Stimulated activated CD4-positive, alpha-beta T cell treated with anti-CD3 and anti-CD28 coated beads, Interleukin-12 subunit alpha, Interleukin-12 subunit beta, amount 100 ng/mL, for 24 hours (primary cell): ENCODE measurements at places on chromosomes 6 and 20.

GRCh38 chr6:14621518-14621917 lies 503.9 kb downstream of the CD83 start:
- DNase-seq: no peak

GRCh38 chr6:163841326-163841725 lies 426.8 kb downstream of the QKI start:
- DNase-seq: no peak

DNA sequence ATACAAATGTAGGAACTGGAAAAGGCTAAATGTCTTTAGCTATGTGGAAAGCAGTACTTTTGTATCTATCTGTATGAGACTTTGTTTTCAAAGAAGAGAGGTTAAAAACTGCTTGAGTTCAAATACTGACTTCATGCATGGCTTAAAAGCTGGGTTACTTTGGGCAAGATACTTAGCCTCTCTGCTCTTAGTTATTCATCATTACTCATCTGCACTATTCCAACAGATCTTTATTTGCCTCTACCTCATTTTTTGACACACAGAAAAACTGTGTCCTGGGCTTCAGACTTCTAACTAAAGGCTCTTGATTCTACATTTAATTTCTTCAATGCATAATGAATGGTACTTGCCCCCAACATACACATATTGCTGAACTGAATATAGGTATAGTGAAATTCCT lies 114.8 kb downstream of the DST start:
- no peak for DNase-seq

DNA sequence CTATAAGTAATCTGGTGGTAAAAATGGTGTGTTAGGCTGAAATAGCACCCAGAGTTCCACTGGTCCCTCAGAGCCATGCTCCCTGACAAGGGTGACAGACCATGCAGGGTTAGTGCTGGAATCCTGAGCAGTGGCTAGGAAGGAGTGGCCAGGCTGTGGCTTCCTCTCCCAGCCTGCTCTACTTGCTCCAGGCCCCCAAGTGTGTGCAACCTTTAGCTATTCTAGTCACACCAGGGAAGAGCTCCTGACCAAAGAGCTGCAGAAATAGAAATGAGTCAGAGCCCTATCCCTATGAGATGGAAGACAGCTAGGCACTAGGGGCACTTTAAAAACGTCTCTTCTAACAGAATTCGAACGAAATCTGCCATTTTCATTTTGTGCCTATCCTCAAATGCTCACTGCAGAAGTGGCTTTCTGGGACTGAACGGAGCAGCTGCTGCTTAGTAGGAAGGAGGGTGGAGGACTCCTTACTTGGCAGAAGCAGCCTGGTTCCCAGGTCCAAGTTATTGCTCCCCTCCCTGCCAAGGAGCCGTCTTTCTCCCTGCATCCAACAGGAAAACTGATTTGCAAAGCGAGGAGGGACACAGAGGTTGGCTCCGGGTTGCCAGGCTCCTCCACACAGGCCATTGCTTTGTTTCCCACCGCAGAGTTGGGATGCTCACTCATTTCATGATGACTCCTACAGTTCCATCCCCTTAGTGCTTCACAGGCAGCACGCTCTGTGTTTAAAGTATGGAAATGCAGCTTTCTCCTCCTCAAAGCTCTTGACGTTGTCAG lies 754.5 kb downstream of the C6orf118 start:
- DNase-seq: no peak

- no peak for DNase-seq
These were observed 25.4 kb upstream of the SYNJ2 start for GRCh38 chr6:157956171-157956730.

DNA sequence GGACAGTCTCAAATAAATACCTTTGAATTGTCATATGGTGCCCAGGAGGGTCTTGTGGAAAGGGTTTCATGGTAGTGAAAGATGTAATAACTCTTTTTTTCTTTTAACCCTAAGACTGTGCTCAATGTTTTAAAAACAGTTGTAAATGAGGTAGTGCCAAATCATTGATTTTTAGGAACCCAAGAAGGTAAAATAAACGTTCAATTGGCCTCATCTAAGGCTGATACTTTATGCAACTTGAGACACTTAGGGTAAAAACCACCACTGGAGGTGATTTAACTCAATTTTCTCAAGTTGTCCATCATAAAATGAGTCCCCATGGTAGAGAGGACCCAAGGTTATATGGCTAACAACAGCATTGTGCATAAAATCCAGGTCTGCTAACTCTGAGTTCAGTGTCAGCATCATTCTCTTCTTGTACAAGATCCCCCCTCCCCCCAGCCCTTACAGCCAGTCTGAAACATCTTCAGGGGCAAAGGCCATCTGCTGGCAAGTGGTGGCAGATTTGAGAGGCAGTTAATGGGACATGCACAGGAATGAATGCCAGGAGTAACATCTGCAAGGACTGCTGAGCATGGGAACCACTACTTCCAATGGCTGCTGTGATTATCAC lies 244.4 kb downstream of the GMPR start:
- DNase-seq: no peak

GRCh38 chr6:116467096-116467495 lies 5.9 kb downstream of the CALHM6 start:
- no peak for DNase-seq

DNA sequence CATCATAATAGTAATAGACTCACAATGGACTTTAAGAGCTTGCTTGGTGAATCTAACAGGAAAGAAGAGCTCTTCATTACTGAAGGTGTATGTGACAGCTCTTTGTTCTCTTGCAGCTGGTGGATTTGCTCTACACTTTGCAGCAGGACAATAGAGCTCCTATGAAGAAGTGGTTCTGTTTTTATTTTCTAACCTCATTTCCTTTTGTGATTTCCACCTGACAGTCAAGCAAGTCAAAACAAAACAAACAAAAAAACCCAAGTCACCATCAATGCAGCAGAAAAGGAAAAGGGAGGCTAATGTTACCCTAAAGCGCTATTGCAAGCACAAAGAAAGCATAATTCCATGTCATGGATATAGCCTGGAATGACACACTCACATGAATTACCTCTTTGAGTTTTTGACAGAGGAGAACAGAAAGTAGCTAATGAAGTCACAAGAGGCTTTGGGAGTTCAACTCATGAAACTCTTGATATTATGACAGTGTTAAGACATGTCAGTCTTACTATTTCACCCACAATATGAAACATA lies 1188.1 kb downstream of the EPHA7 start:
- no peak for DNase-seq

DNA sequence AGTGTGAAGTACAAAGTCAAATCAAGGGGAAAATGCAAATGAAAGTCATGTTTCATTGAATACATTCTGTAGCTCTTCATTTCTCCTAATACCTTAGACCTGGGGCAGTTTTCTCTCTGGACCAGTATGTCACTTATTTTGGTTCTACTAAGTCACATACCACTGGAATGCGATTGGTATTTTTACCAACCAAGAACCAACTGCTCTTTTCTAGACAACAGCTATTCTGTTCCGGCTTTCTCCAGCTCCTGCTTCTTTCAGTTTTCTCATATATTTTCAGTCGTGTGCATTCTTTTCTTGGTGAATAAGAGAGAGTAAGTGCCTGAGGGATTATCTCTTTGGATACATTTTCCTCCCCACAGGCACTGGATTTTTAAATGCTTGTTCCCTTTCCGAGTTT lies 39.2 kb upstream of the SPACA1 start:
- no peak for DNase-seq

DNA sequence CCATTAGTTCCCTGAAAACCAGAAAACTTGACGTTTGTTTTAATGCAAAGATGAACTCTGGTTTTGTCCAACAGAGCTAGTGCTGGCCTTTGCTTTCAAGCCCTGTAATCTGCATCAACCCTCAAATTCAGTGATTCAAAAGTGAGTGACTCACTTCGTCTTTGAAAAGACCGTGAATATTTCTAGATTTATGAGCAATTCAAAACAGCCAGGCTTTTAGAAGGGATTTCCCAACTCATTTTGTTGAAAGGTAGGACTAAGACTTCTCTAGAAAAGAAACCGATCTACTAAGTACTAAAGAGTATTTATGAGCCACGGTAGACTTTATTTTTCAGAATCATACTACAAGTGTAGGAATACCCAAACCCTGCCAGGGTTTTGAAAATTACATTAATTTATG lies 121.5 kb downstream of the UST start:
- no peak for DNase-seq

DNA sequence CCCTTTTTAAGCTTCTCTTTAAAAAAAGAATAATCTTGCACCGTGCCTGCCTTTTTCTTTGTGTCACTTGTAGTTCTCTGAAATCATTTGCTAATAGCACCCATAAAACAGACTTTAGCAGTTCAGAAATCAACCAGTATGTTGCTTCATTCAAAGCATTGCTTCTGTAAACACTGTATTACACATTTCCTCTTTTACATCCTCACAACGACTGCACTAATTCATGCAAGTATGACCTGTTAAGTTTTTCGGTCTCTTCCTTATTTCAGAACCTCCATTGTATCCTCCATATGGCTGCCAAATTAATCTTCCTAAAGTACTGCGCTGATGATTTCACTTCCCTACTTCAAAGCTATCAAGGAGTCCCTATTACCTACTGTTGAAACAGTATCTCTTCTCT lies 142.9 kb upstream of the RNF217 start:
- no peak for DNase-seq
